ENCODE measurements at places on chromosomes 3 and 15.

- DNase-seq: no peak
These were observed 233.2 kb upstream of the TPM1 start for GRCh38 chr15:62809115-62809967.

DNA sequence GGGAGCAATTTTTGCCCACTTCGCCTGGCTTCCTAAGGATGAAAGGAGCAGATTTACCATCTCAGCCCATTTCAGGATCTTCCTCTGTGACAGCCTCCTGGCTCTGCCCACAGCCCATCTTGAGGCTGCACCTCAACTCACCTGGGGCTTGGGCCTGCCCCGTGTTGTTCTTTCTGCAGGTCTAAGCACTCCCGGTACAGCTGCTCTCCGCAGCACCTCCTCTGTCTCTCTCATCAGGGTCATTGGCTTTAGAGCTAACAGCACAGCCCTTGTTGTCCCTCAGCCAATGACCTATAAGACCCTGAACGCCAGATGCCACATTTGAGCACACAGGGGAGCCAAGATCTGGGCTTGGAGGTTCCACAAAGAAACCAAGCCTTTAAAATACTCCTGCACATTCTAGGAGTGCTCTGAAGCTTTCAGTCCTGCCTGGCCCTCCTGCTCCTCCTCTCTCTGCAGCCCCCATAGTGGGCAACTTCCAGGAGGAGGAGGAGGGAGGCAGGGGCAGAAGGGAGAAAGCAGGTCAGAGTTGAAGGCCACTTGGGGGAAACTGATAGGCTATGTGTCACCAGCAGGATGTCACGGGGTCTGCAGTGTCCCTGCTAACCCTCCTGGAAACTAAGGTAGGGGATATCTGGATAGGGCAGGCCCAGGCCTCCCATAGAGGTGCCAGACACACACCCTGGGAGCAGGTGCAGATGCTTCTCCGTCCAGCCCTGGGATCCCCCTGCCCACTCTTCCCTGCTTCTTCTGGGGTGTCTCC lies 115.6 kb downstream of the ETFA start:
- no peak for DNase-seq

- DNase-seq: no peak
These were observed 764.4 kb upstream of the NECTIN3 start for GRCh38 chr3:110307065-110307809.

GRCh38 chr15:69744391-69745162 lies 292.0 kb downstream of the RPLP1 start:
- DNase-seq: no peak

All from iPS DF 6.9 (cell line).